ENCODE measurements at places on chromosomes 6 and 20. TPM values are rescaled to one million over a fixed set of nuclear protein-coding genes. Genes with fewer than 3 reads are reported as not detected.

Gene VSX1
- total RNA-seq, result not detected

DNA sequence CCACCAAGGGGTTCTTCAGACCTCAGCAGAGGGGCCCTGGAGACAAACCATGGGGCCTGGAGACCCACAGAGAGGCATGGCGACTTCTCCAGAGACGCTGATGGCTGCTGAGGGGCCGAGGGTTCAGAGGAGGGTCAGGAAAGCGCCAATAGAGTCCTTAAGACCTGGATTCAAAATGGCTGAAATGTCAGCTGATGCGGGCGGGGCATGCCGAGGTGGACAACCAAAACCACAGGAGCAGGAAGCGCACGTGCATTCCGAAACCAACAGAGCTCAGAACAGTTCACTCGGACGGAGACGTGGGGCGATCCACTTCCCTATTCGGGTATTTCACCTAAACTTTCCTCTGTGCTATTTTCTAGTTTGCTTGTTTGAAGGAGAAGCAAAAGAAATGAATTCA is 99.9 kb upstream of the RIN2 start:
- DNase-seq, result peak; percentile 21
- no peaks in the 10 kb centered on the region for H3K27me3 ChIP-seq
- H3K36me3 ChIP-seq, result no peaks in the 10 kb centered on the region
- no peak overlapping the region for H3K4me3 ChIP-seq
- H3K27ac ChIP-seq, result no peak overlapping the region
- no peaks in the 10 kb centered on the region for H3K4me1 ChIP-seq

DNA sequence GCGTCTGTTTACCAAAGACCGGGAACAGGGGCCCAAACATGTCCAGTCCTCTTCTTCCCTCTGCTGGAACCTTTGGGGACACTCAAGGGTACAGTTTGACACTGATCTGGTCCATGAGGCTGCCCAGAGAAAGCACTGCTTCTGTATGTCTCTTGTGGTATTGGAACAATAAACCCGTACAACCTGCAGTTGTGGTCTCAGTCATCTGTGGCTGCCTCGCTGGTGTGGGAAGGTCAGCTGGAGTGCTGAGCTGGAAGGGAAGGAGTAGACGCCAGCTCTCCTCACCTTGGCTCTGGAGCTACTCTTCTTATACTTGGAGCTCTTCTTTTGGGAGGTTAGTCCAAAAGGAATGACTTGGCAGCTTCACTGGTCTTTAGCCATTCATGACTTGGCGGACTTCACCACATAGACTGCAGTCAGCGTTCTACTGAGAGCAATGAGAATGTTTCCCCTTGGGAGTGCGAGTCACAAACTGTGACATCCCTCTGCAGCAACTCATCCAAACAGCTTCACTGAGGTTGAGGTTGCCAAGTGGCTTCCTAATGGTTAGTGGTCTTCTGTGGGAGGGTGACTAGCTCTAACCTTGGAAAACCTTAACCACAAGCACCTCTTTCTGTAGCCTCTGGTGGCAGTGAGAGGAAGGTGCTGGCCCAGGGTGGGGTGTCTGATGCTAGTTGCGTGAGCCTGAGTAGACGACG is 81.2 kb downstream of the ASXL1 start:
- H3K4me1 ChIP-seq, result no peaks in the 10 kb centered on the region
- H3K36me3 ChIP-seq, result no peaks in the 10 kb centered on the region
- H3K27me3 ChIP-seq, result no peaks in the 10 kb centered on the region
- no peak overlapping the region for H3K4me3 ChIP-seq
- DNase-seq, result no peak

DNA sequence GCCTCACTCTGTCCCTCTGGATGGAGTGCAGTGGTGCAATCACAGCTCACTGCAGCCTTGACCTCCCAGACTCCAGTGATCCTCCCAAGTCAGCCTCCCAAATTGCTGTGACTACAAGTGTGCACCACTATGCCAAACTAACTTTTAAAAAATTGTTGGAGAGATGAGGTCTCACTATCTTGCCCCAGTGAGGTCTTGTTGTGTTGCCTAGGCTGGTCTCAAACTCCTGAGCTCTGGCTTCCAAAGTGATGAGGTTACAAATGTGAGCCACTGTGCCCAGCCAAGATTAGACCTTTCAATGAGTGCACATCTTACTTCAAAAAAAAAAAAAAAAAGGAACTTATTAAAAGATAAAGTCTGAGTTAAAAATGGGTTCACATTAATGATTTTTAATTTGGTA is 1838.1 kb upstream of the DEFB115 start:
- H3K36me3 ChIP-seq, result no peaks in the 10 kb centered on the region
- H3K4me1 ChIP-seq, result no peaks in the 10 kb centered on the region
- no peak overlapping the region for H3K4me3 ChIP-seq
- no peaks in the 10 kb centered on the region for H3K27me3 ChIP-seq

- H3K27me3 ChIP-seq, result no peaks in the 10 kb centered on the region
- DNase-seq, result no peak
- H3K36me3 ChIP-seq, result peaks cover 4% of the 10 kb centered on the region
- no peaks in the 10 kb centered on the region for H3K4me1 ChIP-seq
- no peak overlapping the region for H3K27ac ChIP-seq
Observed at GRCh38 chr6:35089935-35090505, 51.1 kb downstream of the TCP11 start.

- H3K4me1 ChIP-seq, result no peaks in the 10 kb centered on the region
- no peak for DNase-seq
- no peaks in the 10 kb centered on the region for H3K36me3 ChIP-seq
Observed at GRCh38 chr6:100626721-100627120, 162.0 kb upstream of the SIM1 start.

- H3K36me3 ChIP-seq, result no peaks in the 10 kb centered on the region
- no peak overlapping the region for H3K27ac ChIP-seq
- no peak overlapping the region for H3K4me3 ChIP-seq
- H3K27me3 ChIP-seq, result no peaks in the 10 kb centered on the region
Observed at GRCh38 chr20:11880680-11881079, 37.0 kb upstream of the BTBD3 start.

DNA sequence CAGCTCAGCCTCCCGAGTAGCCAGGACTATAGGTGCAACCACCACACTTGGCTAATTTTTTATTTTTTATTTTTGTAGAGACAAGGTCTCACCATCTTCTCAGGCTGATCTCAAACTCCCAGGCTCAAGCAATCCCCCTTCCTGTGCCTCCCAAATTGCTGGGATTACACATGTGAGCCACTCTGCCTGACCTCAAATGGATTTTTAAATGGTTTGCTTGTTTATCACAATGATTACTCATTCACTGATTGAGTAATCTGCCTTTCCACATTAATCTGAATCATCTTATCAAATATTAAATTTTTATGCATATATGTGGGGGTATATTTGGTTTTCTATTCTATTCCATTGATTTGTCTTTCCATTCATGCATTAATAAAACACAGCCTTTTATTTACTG is 9.4 kb upstream of the KHDC1L start:
- DNase-seq, result no peak
- H3K4me3 ChIP-seq, result no peak overlapping the region
- no peaks in the 10 kb centered on the region for H3K36me3 ChIP-seq
- H3K27ac ChIP-seq, result no peak overlapping the region
- no peaks in the 10 kb centered on the region for H3K27me3 ChIP-seq

DNA sequence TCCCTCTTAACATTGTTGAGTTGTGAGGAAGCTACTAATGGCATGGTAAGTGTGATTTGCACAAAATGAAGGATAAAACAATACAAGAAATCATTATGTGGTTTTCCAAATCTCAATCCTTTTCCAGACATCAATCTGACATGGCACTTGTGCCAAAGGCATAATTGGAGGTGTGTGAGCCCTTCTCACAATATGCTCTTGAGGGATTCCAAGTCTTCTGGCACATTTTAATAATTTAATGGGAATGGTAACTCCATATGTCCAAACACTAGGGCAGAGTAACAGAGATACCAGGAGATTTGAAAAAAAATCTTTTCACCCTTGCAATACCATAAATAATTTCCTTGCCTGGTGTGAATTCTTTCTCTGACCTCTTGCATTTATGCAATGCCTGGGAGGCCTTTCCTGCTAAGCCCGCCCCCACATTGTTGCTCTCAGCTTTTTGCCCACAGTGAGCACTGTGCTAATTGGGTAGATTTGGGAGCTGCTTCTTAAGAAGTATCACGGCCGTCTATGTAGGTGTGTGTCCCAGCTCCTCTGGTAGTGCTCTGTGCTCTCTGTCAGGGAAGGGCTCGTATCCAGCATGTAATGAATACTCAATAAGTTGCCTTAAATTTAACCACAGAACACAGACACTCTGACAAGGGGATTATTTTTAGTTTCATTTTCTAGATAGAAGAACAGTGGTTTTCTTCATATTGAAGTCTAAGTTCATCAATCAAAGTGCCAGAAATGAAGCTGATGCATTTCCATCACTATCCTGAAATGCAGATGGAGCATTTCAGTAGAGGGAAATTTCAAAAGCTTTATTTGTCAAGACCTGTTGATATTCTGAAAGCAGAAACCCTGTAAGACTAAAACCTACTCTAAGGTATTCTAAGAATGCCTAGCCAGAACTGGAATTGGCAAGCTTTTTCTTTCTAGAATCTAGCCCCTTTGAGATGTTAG is 54.4 kb upstream of the CEP85L start:
- no peaks in the 10 kb centered on the region for H3K27me3 ChIP-seq
- peak overlapping the region; percentile 30 for H3K4me3 ChIP-seq
- peak overlapping the region; percentile 76 for H3K27ac ChIP-seq
- H3K36me3 ChIP-seq, result peaks cover 11% of the 10 kb centered on the region

DNA sequence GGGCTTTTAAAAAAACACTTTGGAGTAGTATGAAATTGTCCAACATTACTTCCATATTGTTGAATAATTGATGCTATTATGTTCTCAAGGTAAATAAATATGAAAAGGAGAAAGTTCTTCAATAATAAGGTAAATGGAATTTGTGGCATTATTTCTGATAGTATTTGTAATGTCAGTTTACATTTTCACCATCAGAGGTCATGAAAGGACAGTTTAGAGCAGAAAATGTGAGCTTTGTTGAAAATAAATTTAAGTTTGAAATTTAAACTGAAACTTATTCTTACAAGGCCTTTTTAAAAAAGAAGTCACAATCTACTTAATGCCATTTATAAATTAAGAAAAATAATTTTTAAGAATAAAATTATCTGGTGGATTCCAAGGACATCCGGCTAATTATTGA is 15.8 kb upstream of the CEP162 start:
- no peaks in the 10 kb centered on the region for H3K27me3 ChIP-seq
- no peaks in the 10 kb centered on the region for H3K4me1 ChIP-seq
- H3K36me3 ChIP-seq, result no peaks in the 10 kb centered on the region
- no peak overlapping the region for H3K4me3 ChIP-seq
- no peak for DNase-seq

DNA sequence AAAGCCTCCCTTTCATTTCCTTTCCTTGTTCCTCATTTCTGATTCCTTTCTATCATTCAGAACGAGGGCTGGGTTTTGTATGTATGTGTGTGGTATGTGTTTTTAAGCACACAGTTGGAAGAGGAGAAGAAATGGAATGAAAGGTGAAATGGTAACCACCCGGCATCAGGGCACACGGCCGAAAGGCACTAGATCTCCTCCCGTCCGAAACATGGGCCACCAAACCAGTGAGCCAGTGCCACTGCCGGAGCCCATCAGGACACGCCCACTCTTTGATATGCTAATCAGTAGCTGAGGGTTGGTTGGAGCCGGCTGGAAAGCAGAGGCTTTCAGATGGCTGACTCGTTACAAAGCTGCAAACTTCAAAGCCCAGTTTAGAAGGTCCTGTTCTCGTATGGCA is 228.6 kb upstream of the JARID2 start:
- no peaks in the 10 kb centered on the region for H3K36me3 ChIP-seq
- H3K27me3 ChIP-seq, result no peaks in the 10 kb centered on the region
- H3K4me3 ChIP-seq, result no peak overlapping the region
- H3K4me1 ChIP-seq, result no peaks in the 10 kb centered on the region
- DNase-seq, result no peak

DNA sequence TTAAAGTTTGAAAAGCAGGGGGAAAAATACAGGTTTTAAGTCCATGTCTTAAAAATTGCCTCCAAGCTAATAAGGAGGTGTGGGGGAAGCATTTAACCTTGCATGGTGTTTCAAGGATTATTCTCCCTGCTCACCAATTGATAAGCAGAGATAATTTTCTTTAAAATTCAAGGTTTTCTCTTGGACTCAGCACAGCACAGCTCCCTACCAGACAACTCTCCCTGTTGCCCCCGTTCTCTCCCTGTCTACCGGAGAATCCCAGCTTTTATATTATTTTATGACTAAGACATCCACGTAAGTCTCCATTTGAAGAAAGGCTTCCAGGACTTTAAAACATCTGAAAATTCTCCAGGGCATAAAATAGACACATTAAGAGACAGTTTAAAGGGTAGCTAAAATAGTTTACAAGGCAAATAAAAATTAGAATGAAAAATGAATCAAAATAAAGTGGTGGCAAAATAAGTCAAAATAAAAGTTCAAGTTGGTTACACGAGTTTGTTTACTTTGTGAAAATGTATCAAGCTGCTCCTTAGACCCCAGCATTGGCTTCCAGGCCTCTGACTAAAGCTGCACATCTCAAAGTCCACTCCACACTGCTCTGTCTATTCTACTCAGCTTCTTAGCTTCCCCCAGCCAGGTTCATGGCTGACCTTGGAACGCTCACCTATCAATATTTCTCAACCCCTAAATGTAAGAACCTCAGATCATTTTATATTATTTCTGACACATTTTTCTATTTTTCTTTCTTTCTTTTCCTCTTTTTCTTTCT is 188.6 kb upstream of the PLCB4 start:
- no peak overlapping the region for H3K4me3 ChIP-seq
- no peak overlapping the region for H3K27ac ChIP-seq
- no peaks in the 10 kb centered on the region for H3K36me3 ChIP-seq
- H3K4me1 ChIP-seq, result no peaks in the 10 kb centered on the region
- DNase-seq, result no peak
- H3K27me3 ChIP-seq, result no peaks in the 10 kb centered on the region

- DNase-seq, result no peak
- H3K4me3 ChIP-seq, result no peak overlapping the region
- H3K27me3 ChIP-seq, result no peaks in the 10 kb centered on the region
- H3K27ac ChIP-seq, result no peak overlapping the region
- H3K4me1 ChIP-seq, result no peaks in the 10 kb centered on the region
- H3K36me3 ChIP-seq, result no peaks in the 10 kb centered on the region
Observed at GRCh38 chr6:105644691-105645090, 241.8 kb upstream of the PREP start.

- peak overlapping the region; percentile 29 for H3K4me3 ChIP-seq
- peaks cover 52% of the 10 kb centered on the region for H3K4me1 ChIP-seq
- no peaks in the 10 kb centered on the region for H3K36me3 ChIP-seq
- no peaks in the 10 kb centered on the region for H3K27me3 ChIP-seq
Observed at GRCh38 chr6:158654960-158655489, 5.2 kb downstream of the SYTL3 start.

All from naive thymus-derived CD4-positive, alpha-beta T cell (primary cell).